Stimulated activated CD4-positive, alpha-beta T cell treated with anti-CD3 and anti-CD28 coated beads, Interleukin-15, amount 100 ng/mL, for 48 hours (primary cell): ENCODE measurements at places on chromosomes 5 and 9.

- no peak for DNase-seq
Measured at GRCh38 chr9:37157726-37158377, 37.5 kb downstream of the ZCCHC7 start.

- DNase-seq = no peak
Measured at GRCh38 chr5:77683171-77683732, 44.7 kb upstream of the OTP start.

GRCh38 chr9:130638284-130639123 lies 25.9 kb upstream of the PRDM12 start:
- DNase-seq = no peak

GRCh38 chr9:136483589-136484152 lies 831 bp upstream of the SEC16A start:
- peak; percentile 92 for DNase-seq

- no peak for DNase-seq
Measured at GRCh38 chr5:69288688-69289087, 43.9 kb downstream of the CCDC125 start.

DNA sequence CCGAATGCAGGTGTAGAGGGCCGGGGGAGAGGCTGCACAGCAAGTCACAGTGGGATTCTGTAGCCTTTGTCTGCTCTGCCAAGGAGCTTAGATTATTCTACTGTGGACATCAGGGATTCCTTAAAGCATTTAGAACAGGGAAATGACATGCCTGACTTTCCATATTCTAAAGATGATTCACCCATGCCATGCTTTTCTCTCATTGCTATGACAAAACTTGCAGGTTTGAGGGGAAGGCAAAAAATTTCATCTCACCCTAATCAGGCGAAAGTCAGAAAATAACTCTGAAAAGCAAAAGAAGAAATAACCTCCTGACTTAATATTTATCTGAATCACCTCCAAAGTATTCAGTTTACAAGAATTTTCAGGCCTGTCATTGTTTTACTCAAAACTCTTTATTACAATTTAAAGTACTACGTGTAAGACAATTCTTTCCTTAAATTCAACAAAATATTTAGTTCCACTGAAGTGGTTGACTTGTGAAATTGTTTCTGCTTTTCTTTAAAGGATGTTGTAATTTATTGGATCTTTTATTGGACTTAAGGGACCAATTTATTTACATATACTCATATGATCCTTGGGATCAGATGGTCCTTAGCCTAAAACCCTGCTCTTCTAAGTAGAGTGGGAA lies 30.0 kb upstream of the GAS1 start:
- DNase-seq = no peak

GRCh38 chr5:151092762-151093161 lies 11.9 kb upstream of the TNIP1 start:
- no peak for DNase-seq

GRCh38 chr5:50415912-50416311 lies 25.2 kb downstream of the EMB start:
- DNase-seq = no peak

GRCh38 chr5:172442592-172442991 lies 11.7 kb downstream of the SH3PXD2B start:
- no peak for DNase-seq

- no peak for DNase-seq
Measured at GRCh38 chr5:63249960-63250359, 671.3 kb downstream of the LRRC70 start.

DNA sequence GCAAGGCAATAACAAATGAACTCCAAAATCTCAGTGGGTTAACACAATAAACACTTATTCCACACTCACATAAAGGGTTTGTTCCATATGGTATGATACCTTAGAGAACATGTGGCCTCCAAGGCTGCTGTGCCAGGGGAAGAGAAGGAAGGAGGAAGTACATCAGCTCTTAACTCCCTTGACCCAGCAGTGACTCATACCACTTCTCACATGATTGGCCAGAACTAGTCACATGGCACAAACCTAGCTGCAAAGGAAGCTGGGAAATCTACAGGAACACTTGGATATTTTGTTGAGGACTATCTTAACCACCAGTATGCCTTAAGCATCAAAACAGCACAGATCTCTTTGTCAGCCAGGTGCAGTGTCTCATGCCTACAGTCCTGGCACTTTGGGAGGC lies 99.3 kb downstream of the SLIT3 start:
- DNase-seq = no peak

DNA sequence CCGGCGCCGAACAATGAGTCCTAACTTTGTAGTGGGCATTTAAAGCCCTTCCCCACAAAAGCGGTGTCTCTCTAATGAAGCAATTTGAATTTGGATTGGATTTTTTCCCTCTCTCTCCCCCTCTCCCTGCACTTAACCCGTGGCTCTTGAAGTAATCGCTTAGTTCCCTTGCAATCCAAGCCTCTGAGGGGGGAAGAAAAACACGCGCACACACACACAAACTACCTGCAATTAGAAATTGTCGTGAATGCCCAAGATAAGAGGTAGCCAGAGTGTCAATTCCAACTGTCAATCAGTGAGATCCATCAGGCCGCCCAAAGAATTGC lies 1.2 kb downstream of the LHX6 start:
- no peak for DNase-seq

GRCh38 chr9:124887832-124888231 lies 25.9 kb downstream of the ARPC5L start:
- DNase-seq = no peak
